ENCODE measurements at places on chromosomes 7 and 10.

DNA sequence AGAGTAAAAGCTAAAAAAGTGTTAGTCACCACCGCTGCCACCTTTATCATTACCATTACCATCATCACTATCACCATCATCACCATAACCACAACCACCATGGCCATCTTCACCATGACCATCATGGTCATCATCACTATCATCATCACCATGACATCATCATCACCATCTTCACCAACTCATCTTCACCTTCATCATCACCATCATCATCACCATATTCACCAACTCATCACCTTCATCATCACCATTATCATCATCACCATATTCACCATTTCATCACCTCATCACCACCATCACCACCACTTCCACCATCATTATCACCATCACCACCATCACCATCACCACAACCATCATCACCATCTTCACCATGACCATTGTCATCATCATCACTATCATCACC lies 46.5 kb upstream of the PDGFA start:
- no peak for DNase-seq

- no peak for DNase-seq
Measured at GRCh38 chr10:74488907-74489306, 337.5 kb upstream of the KAT6B start.

DNA sequence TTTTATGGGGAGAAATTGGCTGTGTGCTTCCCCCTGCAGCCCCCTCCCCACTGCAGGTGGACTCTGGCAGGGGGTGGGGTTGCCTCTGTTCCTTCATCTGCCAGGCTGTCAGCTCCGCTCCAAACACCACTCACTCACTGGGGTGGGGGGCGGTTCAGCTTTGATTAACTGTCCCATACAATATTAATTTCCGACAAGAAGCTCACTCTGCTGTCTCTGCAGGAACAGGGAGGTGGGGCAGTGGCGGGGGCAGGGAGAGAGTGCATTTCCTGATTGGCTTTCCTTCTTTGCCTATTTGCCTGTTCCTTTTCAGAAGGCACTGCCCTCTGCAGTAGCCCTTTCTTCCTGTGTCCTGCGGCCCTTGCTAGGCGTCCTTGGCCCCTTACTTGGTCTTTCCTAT lies 500.8 kb downstream of the PLXNA4 start:
- DNase-seq = no peak

DNA sequence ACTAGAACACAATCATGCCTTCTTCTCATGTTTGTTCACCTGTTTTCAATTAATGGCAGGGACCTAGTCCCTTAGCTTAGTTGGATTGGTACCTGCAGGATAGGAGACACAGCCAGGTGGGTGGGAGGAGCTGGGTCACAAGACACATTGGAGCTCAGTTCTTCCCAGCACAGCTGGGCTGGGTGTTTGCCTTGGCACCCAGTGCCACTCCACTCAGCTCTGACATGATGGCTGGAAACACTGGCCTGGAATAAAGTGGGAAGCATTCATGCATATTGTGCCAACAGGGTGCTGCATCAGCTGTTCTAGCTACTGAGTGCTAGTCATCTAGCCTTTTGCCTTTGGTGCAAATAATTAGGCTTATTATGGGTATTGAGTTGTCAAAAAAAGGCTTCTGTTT lies 226.1 kb downstream of the PTEN start:
- no peak for DNase-seq

Data from LoVo (cell line).